ENCODE measurements at places on chromosomes 2 and 18.

DNA sequence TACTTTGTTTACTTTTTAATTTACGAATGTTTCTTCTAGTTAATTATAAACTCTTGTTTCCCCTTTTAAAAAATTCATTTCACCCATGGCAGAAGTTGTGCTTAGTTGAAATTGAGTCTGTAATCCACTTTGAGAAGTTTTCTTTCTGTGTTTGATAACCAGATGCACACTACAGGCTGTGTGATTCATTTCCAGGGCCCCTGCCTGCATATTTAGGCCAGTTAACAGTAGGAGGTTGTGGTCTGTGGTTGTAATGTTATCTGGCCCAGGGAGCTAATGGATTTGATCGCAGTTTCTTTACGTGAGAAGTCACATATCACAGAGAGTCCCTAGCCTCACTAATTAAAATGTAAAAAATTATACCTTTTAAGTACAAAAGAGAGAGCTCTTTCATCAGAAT is 3.3 kb downstream of the CDH7 start:
- peak; percentile 8 for DNase-seq

DNA sequence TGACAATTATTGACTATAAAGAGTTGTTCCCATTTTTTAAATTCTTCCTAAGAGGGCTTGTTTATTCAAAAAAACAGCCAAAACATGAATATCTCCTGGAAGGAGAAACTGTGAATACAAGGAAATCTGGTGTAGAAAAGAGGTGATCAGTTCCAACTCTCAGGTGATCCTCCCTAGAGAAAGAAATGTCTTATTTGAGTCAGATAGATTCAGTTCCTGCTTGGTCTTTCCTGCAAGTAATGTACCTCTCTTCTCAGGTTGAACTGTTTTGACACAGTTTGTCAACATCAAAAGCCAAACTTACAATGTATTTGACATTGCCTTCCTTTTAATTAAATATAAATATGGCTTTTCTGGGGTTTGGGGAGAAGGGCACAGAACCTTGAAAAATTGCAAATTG is 567.4 kb downstream of the ARHGAP15 start:
- no peak for DNase-seq

- no peak for DNase-seq
Measured at GRCh38 chr2:195903956-195904355, 164.7 kb downstream of the DNAH7 start.

DNA sequence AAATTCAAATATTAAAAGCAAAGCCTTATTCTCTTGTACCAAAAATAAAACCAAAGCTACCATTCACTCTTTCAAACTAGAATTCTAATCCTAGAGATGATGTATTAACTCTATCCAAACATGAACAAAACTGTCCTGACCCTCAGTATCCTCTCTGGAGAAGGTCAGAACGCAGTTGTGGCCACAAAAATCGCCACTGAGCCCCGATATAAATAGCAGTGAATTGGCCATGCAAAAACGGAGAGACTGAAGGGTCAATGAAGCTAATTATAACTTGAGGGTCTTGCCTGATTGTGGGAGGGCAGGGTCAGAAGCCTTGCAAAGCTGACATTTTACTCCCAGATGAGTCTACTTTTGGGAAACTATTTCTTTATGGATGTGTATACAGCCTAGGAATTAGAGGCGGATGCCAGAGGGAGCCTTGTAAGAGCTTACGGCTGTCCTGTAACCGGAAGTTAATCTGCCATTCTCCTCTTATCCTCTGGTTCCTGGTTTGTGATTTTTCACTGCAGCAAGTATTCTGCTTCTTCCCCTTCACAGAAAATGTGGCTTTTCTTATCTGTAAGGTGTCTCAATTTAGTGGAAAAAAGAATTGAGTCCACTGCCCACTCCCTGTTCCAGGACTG is 28.1 kb downstream of the CAVIN2 start:
- DNase-seq, result no peak

DNA sequence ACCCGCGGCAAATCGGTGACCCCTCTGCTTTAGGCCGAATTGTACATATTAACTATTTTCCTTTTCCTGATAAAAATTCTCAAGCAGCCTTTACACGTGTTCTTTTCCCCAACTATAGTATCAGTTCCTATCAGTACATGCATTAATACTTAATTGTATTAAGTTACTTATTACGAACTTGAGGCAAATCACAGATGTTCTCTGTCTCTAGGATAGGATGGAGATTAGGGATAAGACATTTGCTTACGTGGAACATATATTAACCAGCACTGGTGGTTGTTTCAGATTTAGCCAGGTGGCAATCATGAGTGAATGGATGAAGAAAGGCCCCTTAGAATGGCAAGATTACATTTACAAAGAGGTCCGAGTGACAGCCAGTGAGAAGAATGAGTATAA is 675 bp downstream of the GEMIN6 start:
- DNase-seq, result no peak

DNA sequence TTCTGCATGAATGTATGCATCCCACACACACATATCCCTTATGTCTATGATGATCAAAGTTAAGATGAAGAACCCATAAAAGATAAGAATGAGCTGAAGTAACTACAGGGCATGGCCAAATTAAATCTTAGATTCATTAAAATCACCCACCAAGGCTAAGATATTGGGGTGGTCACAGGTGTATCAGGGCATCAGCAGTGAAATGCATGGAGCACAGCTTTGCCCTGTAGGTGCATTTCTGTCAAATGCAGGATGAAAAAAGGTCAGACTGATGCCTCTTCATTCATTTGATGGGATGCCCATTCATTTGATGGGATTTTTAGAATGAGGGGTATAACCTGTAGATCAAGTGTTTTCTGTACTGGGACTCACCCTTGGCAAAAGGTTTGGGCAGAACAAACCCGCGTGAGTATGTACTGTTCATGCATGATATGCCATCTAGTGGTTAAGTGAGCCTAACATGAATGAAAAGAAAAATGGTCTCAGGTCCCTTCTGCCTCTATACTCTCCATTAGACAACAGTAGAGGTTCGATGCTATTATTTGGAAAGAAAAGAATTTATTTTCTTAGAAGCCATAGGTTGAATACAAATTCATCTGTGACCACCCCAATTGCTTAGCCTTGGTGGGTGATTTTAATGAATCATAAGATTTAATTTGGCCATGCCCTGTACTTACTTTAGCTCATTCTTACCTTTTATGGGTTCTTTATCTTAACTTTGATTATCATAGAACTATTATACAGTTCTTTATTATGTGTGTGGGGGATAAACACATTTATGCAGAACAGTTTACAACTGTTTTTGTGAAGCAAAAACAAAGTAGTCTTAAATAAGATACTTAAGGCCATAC is 43.2 kb upstream of the NOSTRIN start:
- peak; percentile 56 for DNase-seq

- no peak for DNase-seq
Measured at GRCh38 chr2:154480521-154480920, 218.0 kb upstream of the KCNJ3 start.

GRCh38 chr2:217415316-217415715 is 555.5 kb upstream of the TNP1 start:
- DNase-seq, result no peak

DNA sequence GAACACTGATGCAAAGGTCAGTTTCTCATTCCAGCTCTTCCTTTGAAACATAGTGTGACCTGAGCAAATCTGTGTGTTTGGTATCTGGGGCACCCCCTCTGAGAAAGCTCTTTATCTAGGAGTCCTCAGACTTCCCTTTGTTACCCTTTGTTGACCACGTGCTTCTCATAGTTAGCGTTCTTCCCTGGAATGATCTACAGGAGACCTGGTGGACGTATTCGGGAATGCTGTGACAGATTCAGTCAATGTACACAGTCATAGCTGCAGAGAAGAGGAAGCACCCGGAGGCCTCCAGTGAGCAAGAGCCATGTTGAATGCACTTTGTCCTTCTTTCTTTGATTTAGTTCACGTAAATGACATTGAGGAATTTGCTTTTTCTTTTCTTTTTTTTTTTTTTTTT is 10.7 kb upstream of the CHMP1B start:
- no peak for DNase-seq

GRCh38 chr2:54492335-54492734 is 36.2 kb downstream of the SPTBN1 start:
- DNase-seq, result no peak

DNA sequence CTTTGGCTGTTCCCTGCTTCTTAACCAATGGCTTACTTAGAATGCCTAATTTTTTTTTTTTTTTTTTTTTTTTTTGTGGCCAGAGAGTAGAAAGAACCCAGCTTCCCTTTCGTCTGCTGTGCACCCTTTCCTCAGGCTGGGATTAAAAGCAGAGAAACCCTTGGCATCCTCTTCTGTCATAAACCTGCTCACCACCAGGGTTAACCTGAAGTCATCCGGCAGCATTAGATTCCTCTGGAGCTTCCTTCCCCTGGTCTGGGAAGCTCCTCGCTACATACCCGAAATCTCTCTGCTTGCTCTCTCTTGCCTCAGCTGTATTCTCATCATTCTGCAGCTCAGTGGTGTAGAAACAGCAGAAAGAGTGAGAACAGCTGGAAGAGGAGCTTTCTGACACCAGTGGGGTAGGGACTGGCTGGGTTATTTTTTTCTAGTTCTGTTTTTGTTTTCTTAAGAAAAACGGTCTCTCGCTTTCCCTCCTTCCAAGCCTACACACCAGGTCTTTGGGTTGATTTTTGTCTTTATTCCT is 339.0 kb upstream of the MEIS1 start:
- DNase-seq, result peak; percentile 42

DNA sequence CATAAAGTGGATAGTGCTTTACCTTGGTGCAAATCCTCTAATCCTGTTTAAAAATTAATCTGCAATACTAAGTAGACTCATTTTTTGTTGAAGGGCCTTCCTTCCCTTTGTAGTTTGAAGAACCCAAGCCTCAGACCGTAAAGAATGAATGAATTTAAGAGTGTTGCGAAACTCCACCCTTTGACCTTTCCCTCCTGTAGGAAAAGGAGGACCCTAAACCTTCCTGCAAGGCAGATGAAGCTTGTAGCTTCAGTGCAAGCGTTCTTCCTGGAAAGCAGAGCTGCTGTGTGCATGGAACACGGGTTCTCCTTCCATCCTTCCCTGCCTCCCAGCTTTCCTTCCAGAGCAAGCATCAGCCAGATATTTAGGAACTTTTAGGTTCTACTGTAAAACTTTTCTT is 1.7 kb downstream of the IMPA2 start:
- DNase-seq, result no peak

DNA sequence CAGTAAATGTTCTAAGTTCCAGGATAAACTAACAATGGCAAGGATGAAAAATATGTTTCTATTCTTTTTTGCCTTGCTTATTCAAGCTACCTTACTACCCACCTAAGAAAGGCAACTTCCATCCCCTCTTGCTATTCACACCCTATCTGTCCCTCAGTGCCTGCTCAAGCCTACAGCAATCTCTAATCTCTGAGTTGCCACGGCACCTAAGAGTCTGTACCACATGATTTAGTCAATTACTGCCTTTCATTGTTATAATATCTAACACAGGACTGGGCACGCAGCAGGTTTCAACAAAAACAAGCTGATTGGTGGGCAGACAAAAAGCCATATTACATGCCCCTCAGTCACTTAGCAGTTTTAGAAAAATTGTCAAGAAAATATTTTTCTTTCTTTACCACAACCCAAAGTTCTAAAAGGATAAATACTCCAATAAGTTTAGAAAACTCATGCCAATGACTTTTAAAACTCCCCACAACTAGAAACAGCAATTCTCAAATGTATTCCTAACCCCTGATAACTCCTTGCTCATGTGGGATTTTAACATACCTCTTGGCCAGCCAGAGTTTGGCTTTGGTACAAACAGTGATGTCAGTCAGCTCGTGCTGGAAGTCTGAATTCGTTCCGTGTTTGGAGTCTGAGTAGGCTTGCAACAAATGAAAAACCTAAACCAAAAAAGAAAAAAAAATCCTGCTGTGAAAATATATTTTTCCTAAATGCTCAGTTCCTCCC is 117.3 kb upstream of the ZFP36L2 start:
- no peak for DNase-seq

GRCh38 chr2:109497463-109497862 is 116.3 kb downstream of the SEPTIN10 start:
- DNase-seq, result no peak

GRCh38 chr2:38666556-38666910 is 619 bp downstream of the GALM start:
- DNase-seq, result no peak

GRCh38 chr18:55244546-55244945 is 285.3 kb upstream of the CCDC68 start:
- no peak for DNase-seq

DNA sequence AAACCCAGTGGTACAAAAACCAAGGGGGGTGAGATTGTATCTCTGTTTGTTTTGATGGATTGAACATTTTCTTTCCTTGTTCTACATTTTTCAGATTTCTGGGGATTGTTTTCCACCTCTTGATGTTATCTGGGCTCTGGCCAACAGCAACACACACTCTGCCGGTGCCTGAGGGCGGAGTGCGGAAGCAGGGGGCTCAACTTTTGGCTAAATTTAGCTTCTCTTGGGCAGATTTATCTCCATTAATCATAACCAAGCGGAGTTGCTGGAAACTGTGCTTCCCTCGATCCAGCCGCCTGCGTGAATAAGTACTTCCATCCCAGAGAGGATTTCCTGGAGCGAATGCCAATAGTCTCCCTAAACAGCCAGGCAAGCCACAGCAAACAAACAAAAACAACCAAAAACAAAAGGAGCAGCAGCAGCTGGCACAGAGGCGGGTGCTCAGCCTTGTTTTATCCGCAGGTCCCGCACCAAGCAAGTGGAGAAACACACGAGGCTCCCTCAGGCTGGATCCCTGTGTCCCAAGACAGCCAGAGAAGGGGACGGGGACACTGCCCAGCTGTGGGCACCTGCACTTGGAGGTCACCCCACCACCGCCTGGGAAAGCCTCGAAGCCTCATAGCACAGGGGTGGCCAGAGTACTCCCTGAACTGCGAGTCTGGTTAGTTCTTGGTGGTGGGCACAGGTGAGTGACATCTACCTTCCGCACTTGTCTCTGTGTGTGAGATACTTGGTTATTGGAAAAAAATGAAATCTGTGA is 143.4 kb downstream of the NDUFA10 start:
- no peak for DNase-seq

DNA sequence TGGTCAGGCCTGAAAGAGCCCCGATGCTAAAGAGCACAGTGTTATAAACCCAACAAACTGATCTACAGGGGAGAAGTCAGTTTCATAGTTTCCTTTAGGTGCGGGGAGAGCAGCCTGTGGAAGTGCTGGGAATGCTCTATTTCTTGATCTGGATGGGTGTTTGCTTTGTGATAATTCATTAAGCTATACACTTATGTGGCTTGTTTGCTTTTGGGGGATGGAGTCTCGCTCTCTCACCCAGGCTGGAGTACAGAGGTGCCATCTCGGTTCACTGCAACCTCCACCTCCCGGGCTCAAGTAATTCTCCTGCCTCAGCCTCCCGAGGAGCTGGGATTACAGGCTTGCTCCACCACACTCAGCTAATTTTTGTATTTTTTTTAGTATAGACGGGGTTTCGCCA is 30.1 kb upstream of the CEP68 start:
- no peak for DNase-seq

- no peak for DNase-seq
Measured at GRCh38 chr2:236237468-236238190, 26.6 kb downstream of the ASB18 start.

GRCh38 chr2:27050281-27050995 is 1.0 kb upstream of the AGBL5 start:
- peak; percentile 82 for DNase-seq

All from HEK293T (cell line).